ENCODE measurements at places on chromosomes 2 and 18. TPM values are rescaled to one million over a fixed set of nuclear protein-coding genes. Genes with fewer than 3 reads are reported as not detected.

Gene RAD51AP2
- total RNA-seq: not detected

Gene COL3A1
- 14,422 TPM for total RNA-seq

Gene LYG2
- total RNA-seq: not detected

Gene TIA1
- total RNA-seq: 115 TPM

Gene TMEM17
- total RNA-seq: 3.0 TPM

All from smooth muscle cell of the umbilical artery (primary cell).